EL (cell line): ENCODE measurements at places on chromosomes 3 and 15.

DNA sequence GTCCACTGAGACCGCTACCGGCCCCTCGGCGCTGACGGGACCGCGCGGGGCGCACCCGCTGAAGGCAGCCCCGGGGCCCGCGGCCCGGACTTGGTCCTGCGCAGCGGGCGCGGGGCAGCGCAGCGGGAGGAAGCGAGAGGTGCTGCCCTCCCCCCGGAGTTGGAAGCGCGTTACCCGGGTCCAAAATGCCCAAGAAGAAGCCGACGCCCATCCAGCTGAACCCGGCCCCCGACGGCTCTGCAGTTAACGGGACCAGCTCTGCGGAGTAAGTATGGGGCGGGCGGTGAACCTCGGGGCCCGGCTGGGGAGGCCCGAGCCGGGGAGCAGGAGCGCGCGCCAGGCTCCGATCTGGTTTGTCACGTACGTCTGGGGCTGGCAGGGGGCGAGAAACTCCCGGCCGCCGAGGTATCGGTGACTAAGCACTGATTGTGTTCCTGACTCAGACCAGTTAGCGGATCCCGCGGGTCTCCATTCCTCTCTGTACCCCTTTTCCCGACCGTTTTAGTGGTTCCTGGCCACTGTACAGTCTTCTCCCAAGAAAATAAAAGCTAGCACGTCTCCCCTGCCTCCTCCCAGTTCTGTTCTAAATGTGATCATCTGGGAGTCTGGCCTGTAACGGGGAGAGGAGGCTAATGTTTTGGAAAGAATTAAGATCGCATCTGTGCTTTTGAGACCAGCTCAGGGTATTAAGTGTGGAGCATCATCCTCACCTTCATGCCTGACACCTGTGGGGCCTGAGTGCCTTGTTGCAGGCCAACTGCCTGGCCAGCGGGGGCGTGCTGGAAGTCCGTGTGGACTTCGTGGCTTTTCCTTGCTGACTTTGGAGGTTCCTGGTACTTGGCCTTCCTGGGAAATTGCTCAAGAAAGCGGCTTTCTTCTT, 691 bp downstream of the MAP2K1 start:
- peak; percentile 84 for DNase-seq

GRCh38 chr3:100269410-100270214, 8.8 kb downstream of the TBC1D23 start:
- peak; percentile 98 for DNase-seq

DNA sequence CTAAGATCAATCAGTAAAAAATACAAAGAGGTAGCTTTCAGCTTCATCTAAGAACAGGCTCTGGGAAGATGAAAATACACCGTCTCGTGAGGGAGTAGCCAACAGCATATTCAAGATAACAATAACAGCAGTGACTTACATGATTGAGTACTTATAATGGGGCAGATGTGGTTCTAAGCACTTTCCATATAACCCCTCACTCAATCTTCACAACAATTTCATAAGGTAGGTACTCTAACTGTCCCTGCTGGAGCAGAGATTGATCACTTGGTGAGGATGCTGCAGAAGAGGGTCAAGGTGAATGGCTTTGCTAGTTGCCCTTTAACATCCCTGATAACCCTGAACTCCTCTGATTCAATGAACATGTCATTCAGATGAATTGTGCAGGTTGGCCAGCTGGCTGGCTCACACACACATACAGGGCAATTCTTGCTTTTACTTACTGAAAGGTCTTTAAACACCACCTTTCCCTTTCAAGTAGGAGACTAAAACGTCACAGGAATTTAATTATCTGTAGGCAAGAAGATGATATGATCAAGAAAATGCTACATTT, 984.2 kb upstream of the CFAP20DC start:
- DNase-seq: no peak

- no peak for DNase-seq
Measured at GRCh38 chr3:155088706-155089345, 8.7 kb downstream of the MME start.

DNA sequence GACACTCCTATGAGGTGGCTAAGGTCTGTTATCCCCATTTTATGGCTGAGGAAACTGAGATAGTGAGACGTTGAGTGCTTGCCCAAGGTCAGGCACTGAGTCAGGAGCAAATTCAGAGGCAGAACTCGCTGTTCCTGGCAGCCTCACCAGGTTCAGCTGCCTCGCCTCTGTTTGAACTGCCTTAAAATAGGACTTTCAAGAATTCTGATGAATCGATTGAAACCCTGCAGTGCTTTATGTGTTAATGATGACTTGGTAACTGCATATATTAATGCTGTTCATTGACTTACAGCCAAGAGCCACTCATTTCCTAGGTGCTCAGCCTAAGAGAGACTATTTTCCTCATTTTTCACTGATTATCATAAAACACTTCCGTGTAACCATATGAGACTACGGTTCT, 79.5 kb upstream of the BHLHE40 start:
- DNase-seq: no peak

- DNase-seq: peak; percentile 1
Measured at GRCh38 chr3:181103605-181104004, 114.1 kb upstream of the DNAJC19 start.
